ENCODE measurements at places on chromosomes 2 and 18. TPM values are rescaled to one million over a fixed set of nuclear protein-coding genes. Genes with fewer than 3 reads are reported as not detected.

DNA sequence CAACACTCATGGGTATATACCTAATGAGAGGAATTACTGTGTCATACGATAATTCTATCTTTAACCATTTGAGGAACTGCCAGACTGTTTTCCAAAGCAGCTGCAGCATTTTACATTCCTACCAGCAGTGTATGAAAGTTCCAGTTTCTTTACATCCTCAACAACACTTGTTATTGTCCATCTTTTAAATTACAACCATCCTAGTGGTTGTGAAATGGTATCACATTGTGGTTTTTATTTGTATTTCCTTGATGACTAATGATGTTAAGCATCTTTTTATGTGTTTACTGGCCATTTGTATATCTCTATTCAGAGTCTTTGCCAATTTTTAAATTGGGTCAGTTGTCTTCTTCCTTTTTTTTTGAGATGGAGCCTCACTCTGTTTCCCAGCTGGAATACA lies 4.0 kb upstream of the CKAP2L start:
- no peak for DNase-seq

GRCh38 chr2:95047629-95048510 lies 22.4 kb downstream of the MAL start:
- DNase-seq, result no peak

DNA sequence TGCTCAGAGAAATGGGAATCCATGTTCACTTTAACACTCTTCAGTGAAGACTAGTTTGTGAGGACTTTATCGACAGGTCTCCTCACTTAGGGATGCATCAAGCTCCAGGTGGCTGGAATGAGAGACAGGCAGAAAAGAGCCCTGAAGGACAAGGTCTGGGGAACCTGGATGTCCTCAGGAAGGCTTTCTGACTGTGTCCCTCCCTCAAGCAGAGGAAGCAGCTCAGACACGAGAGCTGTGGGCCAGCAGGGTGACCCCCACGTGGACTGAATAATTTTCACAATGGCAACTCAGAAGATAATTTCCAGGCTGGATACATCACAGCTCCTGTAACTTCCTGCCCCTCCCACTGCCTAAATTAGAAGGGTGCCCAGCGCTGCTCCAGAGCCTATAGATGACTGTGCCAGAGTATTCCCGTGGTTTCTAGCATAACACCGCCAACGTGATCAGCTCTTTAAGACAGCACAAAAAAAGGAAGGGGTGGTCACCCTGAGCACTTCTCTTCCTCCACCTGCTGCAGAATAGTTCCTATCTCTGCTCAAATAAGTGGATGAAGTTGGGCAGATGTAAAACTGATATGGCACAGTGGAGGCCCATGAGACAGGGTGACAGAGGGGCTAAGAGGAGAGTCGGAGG lies 25.7 kb upstream of the NCK2 start:
- DNase-seq, result no peak

The COL5A2 gene
- total RNA-seq, result 24.6 TPM

The GPR55 gene
- total RNA-seq, result 0.35 TPM

The PSD4 gene
- total RNA-seq, result 50.6 TPM

The KIF5C gene
- 1.6 TPM for total RNA-seq
